ENCODE measurements at places on chromosomes 12 and 14.

DNA sequence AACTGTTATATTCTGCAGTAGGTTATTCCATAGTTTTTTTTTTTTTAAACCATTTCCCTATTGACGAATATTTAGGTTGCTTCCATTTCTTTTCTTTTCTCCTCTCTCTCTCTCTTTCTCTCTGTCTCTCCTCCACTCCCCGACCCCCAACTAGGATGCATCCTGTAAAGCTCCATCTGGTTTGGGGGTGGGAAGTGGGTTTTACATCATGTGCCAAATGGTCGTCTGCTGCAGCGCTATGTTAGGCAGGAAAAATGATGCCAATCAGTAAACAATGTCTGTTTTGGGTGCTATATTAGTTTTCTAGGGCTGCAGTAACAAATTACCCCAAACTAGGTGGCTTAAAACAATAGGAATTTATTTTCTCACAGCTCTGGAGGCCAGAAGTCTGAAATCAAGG, 465.0 kb downstream of the AACS start:
- DNase-seq, result no peak

GRCh38 chr12:104769144-104769561, 188.9 kb downstream of the SLC41A2 start:
- DNase-seq, result no peak

- no peak for DNase-seq
Measured at GRCh38 chr12:72957454-72957853, 685.3 kb downstream of the TRHDE start.

DNA sequence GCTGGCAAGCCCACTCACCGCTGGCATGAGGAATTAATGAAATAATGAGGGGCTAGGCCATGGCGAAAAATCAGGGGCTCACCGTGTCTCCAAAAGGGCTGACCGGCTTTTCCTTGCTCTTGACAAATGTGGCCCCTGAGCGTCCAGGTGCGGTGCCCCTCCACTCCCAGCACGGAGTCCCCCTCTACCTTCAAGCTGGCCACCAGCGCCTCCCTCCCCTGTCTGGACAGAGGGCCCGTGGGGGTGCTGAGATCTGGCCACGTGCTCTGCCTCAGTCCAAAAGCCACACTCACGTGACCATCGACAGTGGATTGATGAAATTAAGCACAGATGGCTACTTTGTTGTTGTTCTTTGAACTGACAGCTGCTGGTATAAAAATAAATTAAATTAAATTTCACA, 78.8 kb upstream of the BCL11B start:
- no peak for DNase-seq

GRCh38 chr12:115044073-115044472, 360.1 kb upstream of the TBX3 start:
- DNase-seq, result no peak

DNA sequence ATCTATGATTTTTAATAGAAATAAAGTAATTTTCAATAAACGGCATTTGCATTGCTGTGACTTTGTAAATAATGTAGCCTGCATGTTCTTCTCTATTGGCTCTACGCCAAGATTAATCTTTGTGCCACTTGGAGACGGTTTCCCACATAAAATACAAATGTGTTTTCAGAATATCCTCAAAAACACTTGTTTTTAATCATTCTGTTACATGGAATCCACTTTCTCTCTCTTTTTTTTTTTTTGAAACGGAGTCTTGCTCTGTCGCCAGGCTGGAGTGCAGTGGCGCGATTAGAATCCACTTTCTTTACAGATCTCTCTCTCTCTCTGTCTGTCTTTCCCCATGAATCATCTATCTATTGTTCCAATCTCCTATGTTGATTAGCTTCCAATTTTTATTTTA, 22.8 kb upstream of the SSPN start:
- DNase-seq, result no peak

- DNase-seq, result no peak
Measured at GRCh38 chr12:97567619-97568110, 105.1 kb downstream of the RMST start.

Measured in activated gamma-delta T cell (primary cell).